ENCODE measurements at places on chromosomes 7 and 10. TPM values are rescaled to one million over a fixed set of nuclear protein-coding genes. Genes with fewer than 3 reads are reported as not detected.

Gene NODAL
- 0.23 TPM for total RNA-seq

Gene OR2A7
- 1.1 TPM for total RNA-seq

Gene PDZD7
- total RNA-seq, result 0.23 TPM

Gene AGR2
- total RNA-seq, result 2.2 TPM

Gene CLCN1
- total RNA-seq, result not detected

Gene ZNF467
- 0.68 TPM for total RNA-seq

Gene AS3MT
- 3.2 TPM for total RNA-seq

Gene LLCFC1
- not detected for total RNA-seq

Gene SPDYE9
- not detected for total RNA-seq

Gene PAPSS2
- 3.1 TPM for total RNA-seq

Gene ZNF488
- 0.39 TPM for total RNA-seq

Gene GPR15LG
- total RNA-seq, result not detected

Gene GATA3
- 3.5 TPM for total RNA-seq

Gene NRCAM
- 2.0 TPM for total RNA-seq

Gene JAKMIP3
- total RNA-seq, result not detected

Gene CARD11
- total RNA-seq, result 2.1 TPM

Gene FFAR4
- total RNA-seq, result not detected

Gene SPOCK2
- total RNA-seq, result 1.2 TPM

Gene VPS37D
- 2.9 TPM for total RNA-seq

Gene OPN1SW
- total RNA-seq, result not detected

Gene ABCC2
- total RNA-seq, result 0.39 TPM

Gene TIMM23B
- total RNA-seq, result 11.5 TPM

Gene ORC5
- 20.9 TPM for total RNA-seq

Gene GRID2IP
- total RNA-seq, result 0.16 TPM

Gene LBX1
- not detected for total RNA-seq

Gene LRRC4
- total RNA-seq, result 0.39 TPM

Gene CYP17A1
- total RNA-seq, result not detected

Gene EPHB6
- total RNA-seq, result not detected

Gene VWC2
- not detected for total RNA-seq

Gene BLNK
- 0.87 TPM for total RNA-seq

Gene CPN1
- total RNA-seq, result not detected

Gene MRLN
- total RNA-seq, result not detected

Gene PRPS1L1
- total RNA-seq, result not detected

Gene TMEM273
- total RNA-seq, result not detected

Gene RPEL1
- 0.04 TPM for total RNA-seq

Gene EZH2
- 12.0 TPM for total RNA-seq

Gene ADAP1
- total RNA-seq, result 9.9 TPM

Gene CTAGE15
- total RNA-seq, result 0.31 TPM

Gene SCART1
- 0.30 TPM for total RNA-seq

Gene CALY
- not detected for total RNA-seq

Gene PPP1R17
- not detected for total RNA-seq

Gene CYP2W1
- not detected for total RNA-seq

Gene H2BK1
- total RNA-seq, result not detected

Gene PCDH15
- total RNA-seq, result not detected

Gene NKX6-2
- not detected for total RNA-seq
